NCI-H2171 (cell line): ENCODE measurements at places on chromosomes 16 and 17.

DNA sequence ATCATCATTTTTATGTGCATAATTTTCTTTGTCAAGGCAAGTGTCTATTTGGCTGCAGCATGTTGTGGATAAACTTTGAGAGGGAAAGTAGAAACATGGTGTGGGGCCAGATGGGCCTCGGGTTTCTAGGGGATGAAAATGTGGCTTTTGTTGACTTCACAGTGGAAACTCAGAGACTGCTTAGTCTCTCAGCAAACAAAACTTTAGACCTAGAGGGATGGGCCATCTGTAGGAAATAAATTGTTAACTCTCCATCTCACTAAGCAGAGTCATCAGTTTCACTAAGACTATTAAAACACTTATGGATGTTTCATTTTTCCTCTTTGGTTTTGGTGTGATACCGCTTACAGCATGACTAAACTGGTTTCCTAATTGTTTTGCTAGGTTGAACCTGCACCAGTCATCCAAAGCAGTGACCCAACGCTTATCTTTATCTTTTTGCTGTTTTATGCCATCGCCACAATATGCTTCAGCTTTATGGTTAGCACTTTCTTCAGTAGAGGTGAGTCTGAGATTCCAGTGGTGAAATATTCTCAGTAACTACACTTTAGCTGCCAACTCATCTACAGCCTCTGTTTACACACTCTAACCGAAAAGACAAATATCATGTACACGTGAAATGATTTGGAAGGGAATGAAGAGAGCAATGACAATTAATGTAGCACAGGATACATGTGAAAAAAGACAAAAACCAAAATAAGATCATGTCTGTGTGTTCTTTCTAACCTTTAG, 60.6 kb upstream of the CRYM start:
- no peak for DNase-seq

- DNase-seq = no peak
These were observed 6.5 kb upstream of the CTCF start for GRCh38 chr16:67555795-67556212.

DNA sequence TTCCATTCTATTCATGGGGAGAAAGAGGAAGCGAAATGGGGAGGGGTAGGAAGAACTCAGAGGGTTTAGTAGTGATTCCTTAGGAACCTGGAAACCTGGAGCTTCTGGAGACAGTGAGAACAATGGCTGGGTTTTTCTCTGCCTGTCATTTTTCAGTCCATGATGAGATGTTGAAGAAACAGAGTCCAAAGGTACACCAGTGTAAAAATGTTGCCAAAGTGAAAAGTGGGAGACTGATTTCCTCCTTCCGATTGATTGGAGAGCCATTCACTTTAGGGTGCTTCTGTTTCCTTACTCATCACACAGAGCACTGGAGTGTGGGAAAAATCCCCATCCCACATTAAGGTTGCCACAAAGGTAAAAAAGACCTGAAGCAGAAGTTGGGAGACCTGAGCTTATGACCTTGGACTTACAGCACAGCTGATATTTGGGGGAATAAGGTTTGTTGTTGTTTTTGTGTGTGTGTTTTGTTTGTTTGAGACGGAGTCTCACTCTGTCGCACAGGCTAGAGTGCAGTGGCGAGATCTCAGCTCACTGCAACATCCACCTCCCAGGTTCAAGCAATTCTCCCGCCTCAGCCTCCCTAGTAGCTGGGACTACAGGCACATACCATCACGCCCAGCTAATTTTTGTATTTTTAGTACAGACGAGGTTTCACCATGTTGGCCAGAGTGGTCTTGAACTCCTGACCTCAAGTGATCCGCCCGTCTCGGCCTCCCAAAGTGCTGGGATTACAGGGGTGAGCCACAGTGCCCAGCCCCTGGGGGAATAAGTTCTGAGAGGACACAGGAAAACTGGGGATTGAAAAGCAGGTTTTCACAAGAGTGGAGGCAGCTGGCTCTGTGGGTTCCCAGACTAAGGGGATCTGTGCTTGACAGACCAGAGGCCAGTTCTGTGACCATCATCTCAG, 1.4 kb upstream of the DHX8 start:
- DNase-seq = no peak

DNA sequence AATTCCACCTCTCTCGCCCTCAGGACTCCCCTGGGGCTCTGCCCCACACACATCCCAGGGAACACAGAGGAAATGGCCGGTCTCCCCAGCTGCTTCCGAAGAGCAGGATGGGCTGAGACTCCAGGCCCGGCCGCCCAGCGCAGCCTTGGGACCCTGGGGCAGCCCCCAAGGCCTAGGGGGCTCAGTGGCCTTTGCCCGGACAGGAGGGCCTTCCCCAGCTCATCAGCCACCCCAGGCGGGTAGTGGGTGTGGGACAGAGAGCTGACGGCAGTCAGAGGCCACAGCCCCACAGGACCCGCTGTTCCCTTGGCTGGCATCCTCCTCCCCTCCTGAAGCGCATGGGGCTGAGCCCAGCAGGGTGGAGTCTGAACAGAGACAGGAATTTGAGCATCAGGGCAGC, 6.2 kb upstream of the CBFA2T3 start:
- no peak for DNase-seq

GRCh38 chr17:16872351-16873173, 99.4 kb downstream of the TNFRSF13B start:
- DNase-seq = no peak

DNA sequence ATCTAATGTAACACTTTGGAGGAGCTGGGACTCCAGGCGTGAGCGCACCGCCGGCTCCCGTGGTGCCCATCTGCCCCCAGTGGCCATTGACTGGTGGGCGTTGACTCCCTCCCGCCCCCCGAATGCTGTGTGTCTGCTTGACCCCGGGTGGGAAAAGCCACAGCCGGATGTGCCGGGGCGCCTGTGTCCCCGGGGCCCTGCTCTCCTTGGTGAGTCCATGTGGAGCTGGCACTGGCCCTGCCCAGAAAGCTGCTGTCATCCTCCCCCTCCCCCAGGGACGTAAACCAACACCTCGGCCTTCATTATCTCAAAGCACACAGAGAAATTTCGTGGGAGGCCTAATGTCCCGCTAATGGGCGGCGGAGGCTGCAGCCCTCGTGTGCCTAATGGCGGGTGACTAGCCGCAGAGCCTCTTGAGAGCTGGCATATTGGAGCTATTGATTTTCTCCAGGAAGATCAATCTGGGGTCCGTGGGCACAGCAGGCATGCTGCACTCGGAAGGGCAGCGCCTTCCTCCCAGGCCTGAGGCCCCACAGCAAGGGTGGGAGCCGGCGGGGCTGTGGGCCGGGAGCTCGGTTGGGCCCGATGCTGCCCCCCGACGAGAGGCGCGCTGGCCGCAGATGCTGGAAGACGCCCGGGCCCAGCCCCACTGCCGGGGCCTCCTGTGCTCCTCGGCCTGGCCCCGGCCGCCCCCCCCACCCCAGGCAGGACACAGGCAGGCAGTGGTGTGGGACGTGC, 4.0 kb upstream of the PERCC1 start:
- peak; percentile 58 for DNase-seq

DNA sequence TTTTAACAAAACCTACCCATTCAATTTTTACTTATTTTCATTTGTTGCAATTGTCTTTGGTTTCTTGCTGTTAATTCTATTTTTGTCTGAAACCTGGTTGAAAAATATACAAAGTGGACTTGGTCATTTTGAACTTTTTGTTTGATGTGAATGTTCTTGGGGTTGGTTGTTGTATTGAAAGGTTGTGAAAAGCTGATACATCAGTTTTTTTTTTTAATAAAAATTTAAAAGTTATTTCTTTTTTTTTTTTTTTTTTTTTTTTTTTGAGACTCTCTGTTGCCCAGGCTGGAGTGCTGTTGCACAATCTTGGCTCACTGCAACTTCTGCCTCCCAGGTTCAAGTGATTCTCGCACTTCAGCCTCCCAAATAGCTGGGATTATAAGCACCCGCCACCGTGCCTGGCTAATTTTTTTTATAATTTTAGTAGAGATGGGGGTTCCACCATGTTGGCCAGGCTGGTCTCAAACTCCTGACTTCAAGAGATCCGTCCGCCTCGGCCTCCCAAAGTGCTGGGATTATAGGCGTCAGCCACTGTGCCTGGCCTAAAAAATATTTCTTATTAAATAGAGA, 28.9 kb downstream of the WIPF2 start:
- DNase-seq = no peak

- no peak for DNase-seq
These were observed 576 bp downstream of the EPOP start for GRCh38 chr17:38674014-38674748.

- DNase-seq = no peak
These were observed 71.3 kb downstream of the FTO start for GRCh38 chr16:53775106-53775820.

DNA sequence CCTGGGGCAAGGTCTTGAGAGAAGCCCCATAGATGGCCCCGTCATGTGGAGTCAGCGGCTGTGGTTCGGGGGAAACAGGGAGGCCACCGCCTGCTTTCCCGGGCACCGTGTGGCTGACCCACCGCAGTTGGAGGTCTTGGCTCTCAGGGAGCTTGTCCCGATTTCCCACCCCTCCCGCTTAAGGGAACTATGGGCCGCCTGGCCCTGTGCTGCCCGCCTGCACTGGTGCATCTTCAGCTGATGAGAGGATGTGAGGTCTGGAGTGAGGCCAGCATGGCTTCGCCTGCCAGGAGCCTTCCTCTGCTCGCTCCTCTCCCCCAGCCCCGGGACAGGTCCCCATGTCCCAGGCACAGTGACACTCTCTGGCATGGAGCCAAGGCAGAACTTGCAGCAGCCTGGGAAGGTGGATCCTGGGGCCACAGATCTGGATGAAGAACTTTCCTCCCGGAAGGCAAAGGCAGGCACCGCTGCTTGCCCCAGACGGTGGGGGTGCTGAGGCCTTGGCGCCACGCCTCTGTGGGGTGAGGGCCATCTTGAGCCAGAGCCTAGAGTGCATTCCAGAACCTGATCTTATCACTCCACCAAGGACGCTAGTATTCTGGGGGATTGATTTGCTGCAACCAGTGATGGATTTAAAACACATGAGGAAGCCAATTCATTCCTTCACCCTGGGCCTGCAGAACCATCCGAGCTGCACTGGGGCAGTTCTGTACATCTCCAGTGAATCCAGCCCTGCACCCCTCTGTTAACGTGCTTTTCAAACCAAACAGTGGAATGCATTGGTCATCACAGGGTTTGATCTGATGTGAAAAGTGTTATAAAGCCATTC, 178.6 kb upstream of the TNRC6C start:
- no peak for DNase-seq

DNA sequence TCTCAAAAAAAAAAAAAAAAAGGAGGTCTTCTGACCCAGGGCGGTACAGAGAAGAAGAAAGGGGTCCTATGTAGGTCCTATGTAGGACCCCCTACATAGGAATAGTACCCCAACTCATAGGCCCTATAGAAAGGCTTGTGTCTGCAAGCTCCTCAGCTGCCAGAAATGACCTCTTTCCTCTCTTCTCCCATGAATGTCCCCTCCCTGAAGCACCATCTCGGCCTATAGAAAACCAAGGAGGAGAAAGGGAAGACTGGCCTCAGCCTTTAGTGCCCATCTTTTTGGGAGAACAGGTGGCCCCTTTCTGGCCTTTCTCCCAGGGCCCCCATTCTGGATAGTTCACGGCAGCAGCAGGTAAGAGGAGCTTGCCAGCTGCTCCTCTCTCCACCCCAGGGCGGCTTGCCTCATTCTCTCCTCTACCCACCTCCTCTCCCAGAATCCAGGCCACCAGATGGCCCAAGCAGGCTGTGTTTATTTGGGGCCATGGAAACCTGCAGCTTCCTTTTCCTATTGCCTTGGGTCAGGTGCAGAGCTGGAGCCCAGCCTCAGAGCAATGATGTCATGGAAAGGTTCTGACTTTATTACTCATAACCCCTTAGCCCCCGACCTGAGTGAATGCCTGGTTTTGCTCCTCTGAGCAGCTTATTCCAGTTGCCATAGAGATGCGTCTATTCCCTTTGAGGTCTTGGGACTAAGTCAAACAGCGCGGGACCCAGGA, 1.6 kb upstream of the MRPL58 start:
- DNase-seq = peak; percentile 94

- DNase-seq = no peak
These were observed 22.8 kb downstream of the SNTB2 start for GRCh38 chr16:69209735-69210134.
